Mesothelial cell of epicardium (in vitro differentiated cells): ENCODE measurements at places on chromosomes 2 and 18.
A peak's percentile ranks its signal among the peaks of the same experiment; 100 is the strongest.

GRCh38 chr2:237859082-237859433, 365 bp upstream of the RAMP1 start:
- peaks cover 20% of the 10 kb centered on the region for H3K4me1 ChIP-seq
- H3K36me3 ChIP-seq = no peaks in the 10 kb centered on the region
- peaks cover 78% of the 10 kb centered on the region for H3K27me3 ChIP-seq
- peak overlapping the region; percentile 71 for H3K4me3 ChIP-seq
- DNase-seq = no peak

GRCh38 chr2:108220191-108220590, 19.6 kb upstream of the SULT1C3 start:
- no peak overlapping the region for H3K27ac ChIP-seq
- no peaks in the 10 kb centered on the region for H3K36me3 ChIP-seq
- H3K27me3 ChIP-seq = no peaks in the 10 kb centered on the region
- no peaks in the 10 kb centered on the region for H3K4me1 ChIP-seq
- no peak overlapping the region for H3K4me3 ChIP-seq
- DNase-seq = no peak

DNA sequence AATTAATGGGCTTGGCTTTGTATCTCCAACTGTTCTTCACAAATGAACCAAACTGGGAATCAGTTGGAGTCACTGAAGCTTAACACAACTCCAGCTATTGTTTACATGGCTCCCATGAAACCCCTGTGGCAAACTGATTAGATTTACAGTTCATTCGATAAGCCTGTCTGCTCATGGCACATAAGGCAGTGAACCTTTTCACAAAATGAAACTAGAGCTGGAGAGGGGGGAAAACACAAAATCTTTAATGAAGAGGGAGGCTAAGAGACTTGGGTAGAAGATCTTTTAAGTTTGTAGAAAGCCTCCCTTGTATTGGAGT, 11.6 kb upstream of the ITGA6 start:
- H3K27ac ChIP-seq = no peak overlapping the region
- H3K36me3 ChIP-seq = no peaks in the 10 kb centered on the region
- no peaks in the 10 kb centered on the region for H3K27me3 ChIP-seq
- H3K4me1 ChIP-seq = no peaks in the 10 kb centered on the region
- no peak overlapping the region for H3K4me3 ChIP-seq

GRCh38 chr2:850429-850828, 100.2 kb upstream of the SNTG2 start:
- peaks cover 2% of the 10 kb centered on the region for H3K27me3 ChIP-seq
- no peak overlapping the region for H3K4me3 ChIP-seq
- H3K36me3 ChIP-seq = no peaks in the 10 kb centered on the region
- H3K27ac ChIP-seq = no peak overlapping the region
- no peak for DNase-seq
- no peaks in the 10 kb centered on the region for H3K4me1 ChIP-seq

GRCh38 chr18:24378598-24378997, 19.0 kb downstream of the OSBPL1A start:
- H3K4me1 ChIP-seq = peaks cover 3% of the 10 kb centered on the region
- H3K4me3 ChIP-seq = no peak overlapping the region
- no peak overlapping the region for H3K27ac ChIP-seq
- H3K36me3 ChIP-seq = peaks cover 18% of the 10 kb centered on the region
- H3K27me3 ChIP-seq = no peaks in the 10 kb centered on the region
- no peak for DNase-seq

DNA sequence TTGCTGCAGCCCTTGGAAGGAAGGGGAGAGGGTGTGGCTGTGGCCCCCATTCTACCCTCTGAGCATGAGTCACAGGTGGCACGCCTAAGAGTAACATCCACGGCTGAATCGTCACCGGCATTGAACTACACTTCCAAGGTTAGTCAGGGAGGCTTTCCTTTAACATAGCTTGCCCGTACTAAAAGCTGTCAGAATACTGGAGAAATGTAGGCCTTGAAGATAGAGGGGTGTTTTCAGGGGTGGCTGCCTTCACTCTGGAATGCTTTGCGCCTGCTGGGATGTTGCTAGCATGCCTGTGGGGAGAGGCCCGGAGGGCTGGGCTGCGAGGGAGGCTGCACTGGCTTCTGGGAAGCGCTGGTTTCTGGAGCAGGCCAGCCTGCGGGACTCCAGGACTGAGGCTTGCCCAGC, 333.7 kb downstream of the AGAP1 start:
- H3K4me3 ChIP-seq = no peak overlapping the region
- H3K27me3 ChIP-seq = no peaks in the 10 kb centered on the region
- peaks cover 16% of the 10 kb centered on the region for H3K36me3 ChIP-seq
- H3K4me1 ChIP-seq = peaks cover 8% of the 10 kb centered on the region
- H3K27ac ChIP-seq = peak overlapping the region; percentile 60

- H3K4me1 ChIP-seq = peaks cover 30% of the 10 kb centered on the region
- peak overlapping the region; percentile 36 for H3K27ac ChIP-seq
- no peak for DNase-seq
- H3K4me3 ChIP-seq = no peak overlapping the region
- peaks cover 3% of the 10 kb centered on the region for H3K27me3 ChIP-seq
- no peaks in the 10 kb centered on the region for H3K36me3 ChIP-seq
Observed at GRCh38 chr18:63586431-63586830, 712 bp upstream of the SERPINB13 start.

DNA sequence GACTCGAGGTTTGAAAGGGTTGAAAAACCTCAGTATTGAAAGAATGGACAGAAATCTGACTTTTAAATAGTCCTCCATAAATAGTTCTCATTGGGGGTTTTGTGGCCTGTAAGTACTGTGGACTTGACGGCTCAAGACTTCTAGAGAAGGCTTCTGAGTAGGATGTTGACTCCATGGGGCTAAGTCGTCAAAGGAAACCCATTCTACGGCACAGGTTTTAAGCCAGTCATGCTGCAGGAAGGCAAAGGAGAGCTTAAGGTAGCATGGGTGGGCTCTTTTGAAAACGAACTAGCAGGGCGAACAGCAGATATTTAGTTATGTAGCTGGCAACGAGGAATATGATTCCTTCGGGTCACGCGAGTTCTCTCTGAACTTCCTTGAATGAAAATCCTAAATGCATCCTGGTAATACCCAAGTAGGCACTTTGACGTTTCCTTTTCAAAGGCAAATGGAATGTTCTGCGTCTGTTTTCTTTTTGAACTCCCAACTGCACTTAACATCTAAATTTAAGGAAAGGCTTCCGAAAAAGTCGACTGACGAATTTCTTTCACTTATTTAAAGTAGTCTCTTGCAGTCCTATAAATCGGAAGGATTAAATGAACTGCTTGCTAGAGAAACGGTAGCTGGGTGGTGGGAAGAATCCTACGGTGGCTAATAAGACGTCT, 1.1 kb upstream of the NEDD4L start:
- peak overlapping the region; percentile 84 for H3K4me3 ChIP-seq
- peak overlapping the region; percentile 88 for H3K27ac ChIP-seq
- no peaks in the 10 kb centered on the region for H3K36me3 ChIP-seq
- DNase-seq = no peak

GRCh38 chr2:102013206-102014040, 21.7 kb downstream of the IL1R2 start:
- no peaks in the 10 kb centered on the region for H3K4me1 ChIP-seq
- no peaks in the 10 kb centered on the region for H3K27me3 ChIP-seq
- no peak overlapping the region for H3K27ac ChIP-seq

DNA sequence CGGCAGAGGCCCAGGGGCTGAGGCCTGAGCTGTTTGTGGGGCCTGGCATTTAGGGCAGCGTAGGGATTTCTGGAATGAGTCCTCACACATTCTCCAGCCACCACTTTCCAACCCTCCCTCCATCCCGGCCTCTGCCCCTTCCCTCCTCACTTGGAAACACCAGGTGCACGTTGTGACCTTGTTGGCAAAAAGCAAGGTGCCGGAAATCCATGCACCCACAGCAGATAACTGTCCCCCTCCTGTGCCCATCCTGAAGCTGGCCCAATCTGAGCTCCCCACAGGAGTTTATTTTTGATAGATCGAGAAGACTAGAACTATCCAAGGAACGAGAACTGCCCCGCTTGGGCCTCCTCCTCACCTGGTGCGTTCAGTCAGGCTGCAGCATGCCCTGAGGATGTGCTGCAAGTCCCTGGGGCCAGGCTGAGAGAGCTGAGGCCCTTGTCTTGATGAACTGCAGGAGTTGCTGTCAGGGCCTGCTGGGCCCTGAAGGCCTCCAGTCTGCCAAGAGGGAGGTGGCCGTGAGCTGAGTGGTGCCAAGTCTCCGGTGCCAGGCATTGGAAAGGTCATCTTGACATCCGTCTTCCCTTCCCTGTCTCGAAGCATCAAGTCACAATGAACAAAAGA, 55.8 kb downstream of the CTIF start:
- H3K4me3 ChIP-seq = no peak overlapping the region
- no peaks in the 10 kb centered on the region for H3K27me3 ChIP-seq
- H3K4me1 ChIP-seq = peaks cover 11% of the 10 kb centered on the region
- peak overlapping the region; percentile 66 for H3K27ac ChIP-seq
